Tibial nerve (tissue), 4 donors: ENCODE measurements at places on chromosomes 3 and 15. TPM values are rescaled to one million over a fixed set of nuclear protein-coding genes. Genes with fewer than 3 reads are reported as not detected.

DNA sequence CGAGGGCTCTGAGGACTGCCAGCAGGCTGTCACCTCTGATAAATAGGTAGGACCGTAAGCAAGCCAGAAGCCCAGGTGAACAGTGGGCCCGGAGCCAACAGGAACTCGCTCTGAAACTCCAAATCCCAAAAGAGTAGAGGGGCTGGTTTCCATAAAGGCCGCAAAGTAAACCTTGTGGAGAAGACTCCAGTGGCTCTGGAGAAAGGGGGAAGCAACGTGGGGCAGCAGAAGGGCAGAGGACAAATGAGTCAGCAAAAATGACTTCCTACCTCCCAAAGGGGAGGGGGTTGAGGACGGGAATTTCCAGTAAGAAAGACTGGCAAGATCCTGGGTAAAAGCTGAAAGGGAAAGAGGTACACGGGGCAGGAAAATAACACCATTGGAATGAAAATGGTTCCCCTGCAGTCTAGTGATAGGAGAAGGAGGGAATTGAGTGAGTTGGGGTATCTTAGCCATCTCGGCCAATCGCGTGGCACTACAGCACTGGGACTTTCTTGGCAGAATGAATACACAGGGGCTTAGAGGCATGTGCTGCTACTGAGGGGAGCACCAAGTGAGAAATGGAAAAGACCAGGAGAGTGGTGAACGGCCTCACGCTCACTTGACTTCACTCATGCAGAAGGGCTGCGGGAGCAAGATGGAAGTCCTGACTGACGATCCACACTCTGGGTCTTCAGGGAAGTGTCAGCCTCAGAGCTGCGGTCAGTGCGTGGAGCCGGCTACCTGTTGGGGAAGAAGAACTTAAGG lies 33.2 kb downstream of the BMF start:
- H3K4me3 ChIP-seq: no peak overlapping the region
- no peaks in the 10 kb centered on the region for H3K27me3 ChIP-seq
- H3K27ac ChIP-seq: no peak overlapping the region
- no peaks in the 10 kb centered on the region for H3K4me1 ChIP-seq
- H3K36me3 ChIP-seq: no peaks in the 10 kb centered on the region

DNA sequence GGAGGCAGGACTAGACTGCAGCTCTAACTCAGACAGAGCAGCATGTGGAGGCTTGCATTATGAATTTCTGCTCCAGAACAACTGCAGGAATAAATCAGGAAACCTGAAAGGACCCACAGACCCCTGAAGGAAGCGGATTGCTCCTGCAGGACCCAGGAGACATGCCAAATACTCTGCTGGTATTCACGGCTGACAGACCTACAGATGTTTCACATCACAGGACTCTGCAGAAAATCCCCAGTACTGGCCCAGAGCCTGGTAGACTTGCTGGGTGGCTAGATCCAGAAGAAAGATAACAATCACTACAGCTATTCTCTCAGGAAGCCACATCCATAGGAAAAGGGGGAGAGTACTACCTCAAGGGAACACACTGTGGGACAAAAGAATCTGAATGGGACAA lies 942.1 kb downstream of the AGBL1 start:
- no peak for DNase-seq
- H3K36me3 ChIP-seq: no peaks in the 10 kb centered on the region
- no peak overlapping the region for H3K4me3 ChIP-seq
- no peak overlapping the region for H3K27ac ChIP-seq
- H3K4me1 ChIP-seq: no peaks in the 10 kb centered on the region
- no peaks in the 10 kb centered on the region for H3K27me3 ChIP-seq

DNA sequence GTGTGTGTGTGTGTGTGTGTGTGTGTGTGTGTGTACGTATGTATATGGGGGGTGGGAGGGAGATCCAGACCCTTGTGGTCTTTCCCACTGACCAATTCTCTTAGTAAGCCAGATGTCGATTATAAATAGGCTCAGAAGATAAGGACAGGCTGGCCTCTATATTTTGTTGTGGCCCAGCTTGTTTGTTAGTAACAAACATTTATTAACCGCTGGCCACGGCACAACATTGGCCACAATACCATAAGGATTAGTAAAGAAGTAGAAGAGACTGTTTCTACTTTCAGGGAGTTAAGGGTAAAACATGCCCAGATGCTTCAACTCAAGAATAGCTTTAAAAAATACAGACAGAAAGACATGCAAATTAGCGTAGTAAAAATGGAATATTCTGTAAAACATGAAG lies 58.1 kb downstream of the ABHD2 start:
- no peak overlapping the region for H3K4me3 ChIP-seq
- no peaks in the 10 kb centered on the region for H3K27me3 ChIP-seq
- no peak overlapping the region for H3K27ac ChIP-seq
- peaks cover 41% of the 10 kb centered on the region for H3K4me1 ChIP-seq

DNA sequence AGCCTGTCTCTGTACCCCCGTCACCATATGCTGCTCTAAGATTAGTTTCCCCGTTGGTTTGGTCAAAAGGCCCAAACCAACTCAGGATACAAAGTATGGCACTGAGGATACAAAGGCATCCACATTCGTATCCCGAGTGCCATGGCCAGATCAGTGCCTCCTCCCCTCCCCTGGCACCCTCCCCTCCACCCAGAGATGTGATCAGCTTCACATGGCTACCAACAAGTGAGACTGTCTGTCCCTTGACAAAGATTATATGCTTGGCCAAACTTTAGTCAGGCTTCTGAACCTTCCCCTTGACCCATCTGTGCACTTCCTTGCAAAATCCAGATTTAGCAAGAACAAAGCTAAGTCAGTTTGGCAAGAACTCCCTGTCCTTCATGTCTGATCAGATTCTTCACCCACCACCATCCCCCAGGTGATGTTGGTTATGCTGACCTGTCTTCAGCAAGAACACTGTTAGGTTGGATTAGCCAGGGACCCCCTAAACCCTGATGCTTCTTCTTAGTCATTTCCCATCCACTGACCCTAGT lies 61.7 kb downstream of the KLF15 start:
- no peaks in the 10 kb centered on the region for H3K36me3 ChIP-seq
- H3K27me3 ChIP-seq: no peaks in the 10 kb centered on the region
- no peaks in the 10 kb centered on the region for H3K4me1 ChIP-seq
- H3K4me3 ChIP-seq: no peak overlapping the region
- no peak for DNase-seq

DNA sequence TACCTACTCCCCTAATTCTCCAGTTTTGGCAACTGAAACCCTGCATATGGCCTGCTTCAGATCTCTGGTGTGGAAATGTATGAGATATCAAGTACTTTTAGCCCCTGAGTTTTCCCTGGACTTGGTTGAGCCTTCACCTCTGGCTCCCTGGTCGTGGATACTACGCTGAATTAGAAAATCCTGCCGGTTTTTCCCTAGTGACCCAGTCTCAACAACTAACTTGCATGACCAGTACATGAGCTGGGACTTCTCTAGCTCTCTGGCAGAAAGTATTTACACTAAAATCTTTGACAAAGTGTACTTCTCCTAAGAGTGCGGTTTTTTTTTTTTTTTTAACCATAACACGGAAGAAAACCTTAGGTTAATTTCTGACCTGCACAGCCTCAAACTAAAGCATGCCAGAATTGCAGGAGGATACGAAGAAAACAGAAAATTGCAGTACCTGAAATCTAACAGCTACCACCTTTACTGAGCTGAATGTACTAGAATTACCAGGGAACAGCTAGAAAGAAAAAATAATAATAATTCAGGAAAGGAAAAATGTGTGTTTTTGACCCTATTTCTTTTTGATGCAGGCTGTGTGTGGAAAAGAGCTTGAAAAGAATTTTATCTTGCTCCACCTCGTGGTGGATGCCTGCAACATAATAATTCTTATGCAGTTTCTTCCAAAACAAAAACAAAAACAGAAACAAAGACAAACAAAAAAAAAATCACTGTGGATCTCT lies 165.6 kb downstream of the GMNC start:
- no peak overlapping the region for H3K4me3 ChIP-seq
- no peaks in the 10 kb centered on the region for H3K4me1 ChIP-seq
- DNase-seq: no peak
- H3K27ac ChIP-seq: no peak overlapping the region

DNA sequence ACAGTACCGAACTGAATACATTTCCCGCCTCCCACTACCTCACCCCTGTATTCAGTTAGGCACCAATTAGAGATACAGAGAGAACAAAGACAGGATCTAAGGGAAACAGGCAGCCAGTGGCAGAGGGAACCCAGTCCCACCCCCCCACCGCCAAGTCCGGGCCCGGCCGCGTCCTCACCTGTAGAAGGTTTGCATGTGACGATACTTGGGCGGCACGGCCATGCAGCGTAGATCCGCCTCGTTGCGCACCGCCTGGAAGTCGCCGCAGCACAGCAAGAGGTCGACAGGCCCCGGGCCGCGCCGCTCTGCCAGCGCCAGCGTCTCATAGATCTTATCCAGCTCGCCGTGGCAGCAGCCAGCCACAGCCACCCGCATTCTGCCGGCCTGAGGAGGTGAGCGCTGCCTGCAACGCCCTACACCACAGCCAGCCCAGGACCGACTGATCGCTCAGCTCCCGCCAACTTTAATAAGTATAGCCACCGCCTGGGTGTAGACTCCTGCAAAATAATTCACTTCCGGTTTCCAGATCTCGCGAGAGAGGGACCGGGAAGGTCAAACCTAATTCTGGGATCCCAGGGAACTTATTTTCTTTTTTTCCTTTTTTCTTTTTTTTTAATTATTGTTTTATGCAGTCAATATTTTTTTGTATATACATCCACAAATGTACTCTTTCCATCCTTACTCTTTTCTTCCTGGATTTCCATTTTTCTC lies at the start of gene DBR1:
Gene DBR1, minus strand, starts transcription at position 501 of the 711 bp plus-strand sequence. Its CDS starts 126 bp downstream, at position 375.
- no peaks in the 10 kb centered on the region for H3K27me3 ChIP-seq
- peaks cover 8% of the 10 kb centered on the region for H3K4me1 ChIP-seq
- peak; percentile 48 for DNase-seq
- H3K27ac ChIP-seq: peak within 1 kb of the TSS; percentile 31
- H3K4me3 ChIP-seq: peak within 1 kb of the TSS; percentile 81
- H3K36me3 ChIP-seq: no peaks in the 10 kb centered on the region

DNA sequence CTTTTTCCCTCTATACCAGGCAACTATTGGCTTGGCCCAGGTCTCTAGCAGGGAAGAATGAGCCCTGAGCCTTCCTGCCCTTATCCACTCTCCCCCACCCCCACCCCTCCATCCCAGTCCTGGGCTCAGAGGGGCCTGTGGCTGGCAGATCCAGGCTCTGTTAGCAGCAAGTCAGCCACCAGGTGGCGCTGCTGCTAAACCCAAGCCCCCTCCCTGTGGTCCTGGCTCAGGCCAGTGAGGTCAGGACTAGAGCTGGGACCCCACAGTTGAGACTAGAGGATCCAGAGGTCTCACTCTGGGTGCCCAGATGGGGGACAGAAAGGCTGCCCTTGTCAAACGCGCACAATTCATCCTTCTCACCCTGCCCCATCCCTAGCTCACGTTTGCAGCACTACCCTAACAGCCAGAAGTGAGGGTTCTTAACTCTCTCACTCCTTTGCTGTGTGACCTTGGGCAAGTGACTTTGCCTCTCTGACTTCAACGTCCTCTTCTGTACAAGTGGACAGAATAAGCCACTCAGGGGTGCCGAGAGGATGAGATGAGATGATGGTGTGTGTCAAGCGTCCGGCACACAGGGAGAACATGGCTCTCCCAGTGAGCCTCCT lies 46.8 kb upstream of the SLC6A1 start:
- DNase-seq: no peak
- H3K36me3 ChIP-seq: no peaks in the 10 kb centered on the region
- H3K27ac ChIP-seq: no peak overlapping the region
- H3K4me1 ChIP-seq: no peaks in the 10 kb centered on the region

DNA sequence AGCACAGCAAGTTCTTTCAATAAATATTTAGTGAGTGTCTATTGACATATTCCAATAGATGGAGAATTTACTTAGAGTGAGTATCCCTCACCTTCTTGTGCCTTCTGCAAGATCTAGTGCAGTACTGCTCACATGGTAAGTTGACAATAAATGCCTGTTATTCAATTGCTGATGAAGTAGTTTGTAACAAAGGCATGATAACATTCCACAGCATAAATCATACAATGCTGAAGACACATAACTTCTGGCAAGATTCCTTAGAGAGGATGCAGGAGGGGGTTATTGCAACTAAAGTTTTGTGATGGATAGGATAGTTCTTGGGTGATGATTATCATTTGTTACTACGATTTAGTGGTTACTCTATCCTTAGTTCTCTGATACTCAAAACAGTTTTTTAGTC lies 112.2 kb upstream of the RBMS3 start:
- H3K27ac ChIP-seq: no peak overlapping the region
- H3K27me3 ChIP-seq: no peaks in the 10 kb centered on the region
- DNase-seq: no peak
- no peak overlapping the region for H3K4me3 ChIP-seq

DNA sequence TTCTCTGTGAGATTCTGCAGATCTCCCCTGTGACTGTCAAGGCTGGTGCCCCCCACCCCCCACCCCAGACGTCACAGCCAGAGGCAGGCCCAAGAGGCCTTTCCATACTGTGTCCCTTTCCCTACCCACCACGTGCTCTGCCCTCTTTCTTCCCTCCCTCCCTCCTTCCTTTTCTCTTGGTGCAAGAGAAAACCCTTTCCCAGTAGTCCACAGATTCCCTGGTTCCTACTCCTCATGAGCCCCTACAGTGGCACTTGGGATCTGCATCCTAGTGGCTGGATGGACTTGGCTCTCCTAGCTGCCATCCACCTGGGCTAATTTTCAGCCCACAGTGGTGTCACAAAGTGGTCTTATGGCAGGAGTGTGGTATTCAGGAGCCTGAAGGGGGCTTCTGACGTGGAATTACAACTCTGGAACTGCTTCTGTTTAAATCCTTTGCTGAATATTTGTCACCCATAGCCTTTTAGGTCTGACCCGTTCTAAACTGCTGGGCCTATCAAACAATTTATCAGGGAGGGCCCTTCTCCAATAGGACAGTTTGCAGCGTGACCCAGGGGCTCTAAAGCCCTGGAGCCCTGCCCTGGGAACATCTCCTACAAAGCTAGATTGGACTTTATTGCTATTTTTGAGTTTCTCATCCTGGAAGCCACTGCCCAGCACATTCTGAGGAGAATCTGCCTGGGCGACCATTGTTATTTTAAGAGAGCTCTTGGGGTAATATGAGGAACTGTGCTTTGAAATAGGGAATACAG lies 35.3 kb downstream of the KLF13 start:
- DNase-seq: no peak
- H3K4me1 ChIP-seq: peaks cover 93% of the 10 kb centered on the region
- no peaks in the 10 kb centered on the region for H3K36me3 ChIP-seq

GRCh38 chr3:99637016-99637367 lies 1.4 kb upstream of the COL8A1 start:
- no peaks in the 10 kb centered on the region for H3K4me1 ChIP-seq
- no peaks in the 10 kb centered on the region for H3K27me3 ChIP-seq
- peak overlapping the region; percentile 94 for H3K27ac ChIP-seq
- no peaks in the 10 kb centered on the region for H3K36me3 ChIP-seq
- H3K4me3 ChIP-seq: peak overlapping the region; percentile 44
- no peak for DNase-seq

The BLOC1S6 gene
- 57.6 TPM for total RNA-seq

The MKRN3 gene
- total RNA-seq: not detected

The CADPS gene
- total RNA-seq: 16.2 TPM

The SELENOS gene
- 104 TPM for total RNA-seq

The HRG gene
- not detected for total RNA-seq

The ST8SIA2 gene
- total RNA-seq: not detected
